ENCODE measurements at places on chromosomes 3 and 15. TPM values are rescaled to one million over a fixed set of nuclear protein-coding genes. Genes with fewer than 3 reads are reported as not detected.

DNA sequence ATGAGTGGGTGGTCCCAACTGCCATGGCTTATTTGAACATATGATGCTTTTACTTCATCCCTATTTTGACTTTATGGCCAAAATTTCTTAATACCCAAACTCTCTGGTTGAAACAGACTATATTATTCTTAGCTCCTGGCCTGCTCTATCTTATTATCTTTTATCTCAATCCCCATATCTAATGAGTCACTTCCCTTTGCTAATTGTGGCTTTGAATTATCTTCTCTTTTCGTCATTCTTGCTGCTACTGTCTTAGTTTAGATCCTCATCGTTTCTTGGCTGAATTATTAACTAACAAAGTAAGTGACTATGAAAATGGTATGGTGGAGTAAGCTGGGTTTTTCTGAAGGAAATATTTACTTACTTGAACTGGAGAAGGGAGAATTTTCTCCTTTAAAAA is 28.2 kb upstream of the DNAJC19 start:
- no peak for DNase-seq

DNA sequence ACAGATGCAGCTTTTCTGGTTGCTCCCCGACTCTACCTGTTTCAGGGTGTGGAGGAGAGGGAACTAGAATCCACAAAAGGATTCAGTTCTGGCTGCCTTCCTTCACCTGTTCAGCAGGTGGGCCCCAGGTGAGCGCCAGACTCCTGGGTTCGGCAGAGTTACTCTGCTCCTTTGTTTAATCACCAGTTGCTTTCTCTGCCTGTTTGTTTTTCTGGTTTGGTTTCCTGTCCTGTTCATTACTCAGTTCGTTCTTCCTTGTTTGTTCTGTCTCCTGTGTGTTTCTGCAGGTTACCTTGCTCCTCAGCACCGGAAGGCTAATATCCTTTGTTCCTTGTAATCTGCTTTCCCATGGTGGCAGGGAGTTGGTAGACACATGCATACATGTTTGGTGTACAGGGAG is 508.5 kb upstream of the ATP11B start:
- DNase-seq, result peak; percentile 50

- DNase-seq, result no peak
Measured at GRCh38 chr3:54176106-54176505, 53.8 kb downstream of the CACNA2D3 start.

DNA sequence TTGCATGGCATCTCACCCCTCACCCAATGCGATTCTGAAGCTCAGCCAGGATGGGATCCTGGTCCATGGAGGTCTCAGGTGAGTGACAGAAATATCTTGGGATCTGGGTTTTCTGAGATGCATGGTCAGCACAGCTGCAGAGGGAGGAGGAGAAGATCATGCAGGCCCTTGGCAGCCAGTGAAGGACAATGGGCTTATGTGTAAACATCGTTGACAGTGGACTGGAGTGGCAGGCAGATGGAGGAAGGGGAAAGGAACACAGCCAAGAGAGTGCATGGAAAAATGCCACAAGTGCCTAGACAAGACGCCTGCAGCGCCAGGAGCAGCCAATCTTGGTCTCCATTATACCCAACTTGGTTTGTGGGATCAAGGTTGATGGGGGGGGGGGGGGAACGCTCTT is 347.9 kb downstream of the MCTP2 start:
- no peak for DNase-seq

DNA sequence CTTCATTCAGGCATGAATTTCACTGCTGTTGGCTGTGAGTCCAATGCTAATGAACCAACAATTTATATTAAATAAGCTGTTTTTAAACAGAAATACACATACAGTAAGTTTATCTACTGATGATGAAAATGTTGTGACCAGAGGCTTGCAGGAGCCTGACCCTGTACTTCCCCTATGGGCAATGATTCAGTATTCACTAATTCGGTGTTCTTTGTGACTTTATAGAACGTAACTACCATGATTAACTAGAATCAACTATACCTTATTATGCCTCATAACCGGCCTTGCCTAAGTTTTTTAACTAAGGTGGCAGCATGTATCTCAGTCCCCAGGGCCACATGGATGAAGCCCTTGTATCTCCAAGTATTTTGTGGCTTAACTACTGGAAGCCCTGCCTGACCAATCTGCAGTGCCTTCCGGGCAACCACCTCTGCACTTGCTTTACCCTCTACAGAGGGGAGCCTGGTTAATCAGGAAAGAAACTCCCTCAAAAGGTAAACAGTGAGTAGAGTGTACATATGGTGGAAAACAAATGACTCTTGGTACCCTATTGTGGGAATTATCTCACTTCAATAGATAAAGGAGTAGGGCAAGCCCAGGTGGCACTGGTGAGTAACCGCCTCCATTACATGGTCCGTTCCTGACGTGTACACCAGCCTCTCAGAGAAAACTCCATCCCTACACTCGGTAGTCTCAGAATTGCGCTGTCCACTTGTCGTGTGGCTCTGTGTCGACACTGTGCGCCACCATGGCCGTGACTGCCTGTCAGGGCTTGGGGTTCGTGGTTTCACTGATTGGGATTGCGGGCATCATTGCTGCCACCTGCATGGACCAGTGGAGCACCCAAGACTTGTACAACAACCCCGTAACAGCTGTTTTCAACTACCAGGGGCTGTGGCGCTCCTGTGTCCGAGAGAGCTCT is 11.6 kb upstream of the CLDN18 start:
- no peak for DNase-seq

DNA sequence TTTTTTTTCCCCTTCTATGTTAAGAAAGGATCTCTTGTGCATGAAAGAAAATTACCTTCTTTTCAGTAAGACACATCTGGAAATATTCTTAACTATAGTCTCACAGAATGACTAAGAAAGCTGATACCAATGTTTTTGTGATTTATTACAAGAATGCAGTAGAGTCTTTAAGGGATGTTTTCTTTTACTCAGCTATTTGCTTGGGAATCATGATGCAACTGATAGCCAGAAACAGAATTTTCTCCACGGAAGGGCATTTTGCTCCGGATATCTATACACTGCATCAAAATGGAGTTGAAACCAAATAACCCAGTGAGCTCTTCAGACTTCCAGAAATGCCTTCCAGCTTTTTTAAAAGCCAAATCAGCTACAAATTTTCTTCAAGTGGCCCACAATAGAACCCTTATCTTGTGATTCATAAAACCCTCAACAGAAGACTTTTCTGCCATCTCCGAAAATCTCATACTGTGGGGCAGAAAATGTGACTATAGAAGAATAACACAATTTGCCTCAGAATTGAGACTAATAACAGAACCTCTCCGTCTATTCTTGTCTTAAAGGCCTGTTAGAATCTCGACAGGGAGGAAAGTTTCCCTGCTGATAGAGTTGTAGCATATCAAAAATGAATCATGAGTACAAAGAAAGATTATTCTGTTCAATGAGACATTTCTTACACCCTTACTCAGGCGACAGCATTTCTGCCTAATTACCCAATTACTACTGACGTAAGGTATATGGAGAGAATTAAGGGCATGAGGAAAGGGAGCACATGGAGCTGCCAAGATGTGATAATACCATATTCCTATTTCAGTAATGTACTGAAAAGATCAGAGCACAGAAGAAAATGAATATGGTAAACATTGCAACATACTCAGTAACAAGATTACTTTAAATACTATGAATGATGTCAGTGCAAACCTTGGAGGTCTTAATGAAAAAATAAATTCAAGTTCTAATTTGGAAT is 900.1 kb downstream of the ROBO1 start:
- DNase-seq, result no peak

DNA sequence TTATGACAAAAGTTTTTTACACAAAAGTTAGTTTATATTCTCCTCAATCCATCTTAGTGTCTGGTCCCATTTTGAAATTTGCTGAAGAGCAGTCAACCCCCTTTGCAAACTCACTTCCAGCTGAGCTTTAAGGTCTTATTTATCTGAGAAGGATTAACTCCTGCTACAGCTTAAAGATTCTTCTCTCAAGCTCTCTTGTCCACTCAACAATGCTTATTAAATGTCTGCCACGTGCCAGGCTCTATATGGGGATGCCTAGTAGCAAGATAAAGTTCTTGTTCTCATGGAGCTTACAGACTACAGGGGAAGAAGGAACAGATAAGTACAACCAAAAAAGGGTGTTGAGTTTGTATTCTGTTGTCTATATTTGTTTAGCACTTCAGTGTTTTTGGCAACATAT is 18.7 kb downstream of the TMPRSS7 start:
- no peak for DNase-seq

DNA sequence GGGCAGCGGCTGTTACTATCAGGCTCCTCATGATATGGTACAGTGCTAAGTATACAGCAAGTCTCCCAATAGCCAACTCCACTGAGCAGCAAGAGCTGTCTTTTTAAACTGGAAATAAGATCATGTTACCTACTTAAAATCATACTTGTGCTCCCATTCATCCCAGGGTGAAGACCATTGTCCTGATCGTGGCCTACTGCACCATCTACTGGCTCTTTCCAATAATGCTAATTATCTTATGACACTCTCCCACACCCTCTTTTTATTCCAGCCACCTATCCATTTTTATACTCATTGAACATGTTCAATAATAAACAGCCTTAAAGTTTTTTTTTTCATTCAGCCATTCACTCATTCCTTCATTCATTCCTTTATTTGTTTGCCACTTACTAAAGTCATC is 117.7 kb downstream of the GBE1 start:
- no peak for DNase-seq

- no peak for DNase-seq
Measured at GRCh38 chr3:188385295-188385694, 231.3 kb downstream of the LPP start.

- DNase-seq, result no peak
Measured at GRCh38 chr3:109927161-109927560, 589.8 kb upstream of the DPPA4 start.

DNA sequence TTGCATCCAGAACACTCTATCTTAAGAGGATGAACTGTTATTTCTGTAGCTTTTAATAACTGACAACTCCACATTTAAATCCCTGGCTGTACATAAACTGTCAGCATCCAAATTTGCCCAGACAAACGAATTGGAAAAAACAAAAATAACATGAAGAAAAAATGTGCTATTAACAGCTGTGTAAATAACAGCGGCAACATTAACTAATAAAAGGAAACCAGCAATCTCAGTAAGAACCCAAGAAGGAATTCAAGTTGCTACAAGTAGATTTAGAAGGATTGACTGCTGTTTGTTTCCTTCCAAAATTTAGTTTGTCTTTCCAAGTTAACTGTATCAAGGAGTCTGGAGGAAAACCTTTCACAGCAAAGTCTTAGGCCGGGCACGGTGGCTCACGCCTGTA is 550.6 kb upstream of the MDFIC2 start:
- DNase-seq, result no peak

- no peak for DNase-seq
Measured at GRCh38 chr3:188940573-188940932, 231.2 kb upstream of the TPRG1 start.

GRCh38 chr3:162643245-162643644 is 1146.6 kb downstream of the OTOL1 start:
- DNase-seq, result no peak

DNA sequence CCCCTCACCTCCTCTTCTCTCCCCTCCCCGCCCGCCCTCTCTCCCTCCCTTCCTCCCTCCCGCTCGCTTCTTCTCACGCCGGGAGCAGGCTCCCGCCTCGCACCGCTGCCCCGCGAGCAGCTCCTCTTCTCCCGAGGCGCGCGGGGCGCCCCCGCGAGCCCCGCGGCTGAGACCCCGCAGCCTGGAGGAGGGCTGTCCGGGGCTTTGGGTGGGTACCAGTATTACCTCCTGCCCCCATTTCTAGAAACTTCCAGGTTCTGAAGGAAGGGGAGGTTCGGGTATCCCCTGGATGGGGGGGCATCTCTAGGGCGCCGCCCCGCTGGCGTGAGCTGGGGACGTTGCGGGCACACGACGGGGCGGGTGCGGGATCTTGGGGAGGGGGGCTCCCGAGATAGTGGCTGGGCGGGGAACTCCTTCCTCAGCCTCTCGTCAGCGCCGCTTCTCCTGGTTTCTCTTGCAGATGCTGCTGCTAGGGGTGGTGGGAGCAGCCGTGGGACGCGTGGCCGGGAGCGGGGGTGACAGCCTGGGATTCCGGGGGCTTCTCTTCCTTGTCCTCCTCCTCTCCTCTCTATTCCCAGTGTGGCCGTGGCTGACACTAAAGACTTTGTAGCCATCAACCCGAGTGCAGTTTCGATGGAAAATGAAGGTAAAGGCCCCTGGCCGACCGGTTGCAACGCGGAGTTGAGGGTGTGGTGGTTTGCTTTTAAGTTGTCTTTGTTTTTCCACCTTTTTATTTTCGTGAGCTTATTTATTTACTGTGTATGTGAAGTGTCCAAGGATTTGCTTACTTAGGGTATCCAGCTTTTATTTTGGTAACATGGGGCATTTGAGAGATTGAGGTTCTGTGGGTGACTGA is 474 bp downstream of the ATP2C1 start:
- DNase-seq, result no peak

- DNase-seq, result no peak
Measured at GRCh38 chr3:126350502-126351085, 6.6 kb downstream of the KLF15 start.

DNA sequence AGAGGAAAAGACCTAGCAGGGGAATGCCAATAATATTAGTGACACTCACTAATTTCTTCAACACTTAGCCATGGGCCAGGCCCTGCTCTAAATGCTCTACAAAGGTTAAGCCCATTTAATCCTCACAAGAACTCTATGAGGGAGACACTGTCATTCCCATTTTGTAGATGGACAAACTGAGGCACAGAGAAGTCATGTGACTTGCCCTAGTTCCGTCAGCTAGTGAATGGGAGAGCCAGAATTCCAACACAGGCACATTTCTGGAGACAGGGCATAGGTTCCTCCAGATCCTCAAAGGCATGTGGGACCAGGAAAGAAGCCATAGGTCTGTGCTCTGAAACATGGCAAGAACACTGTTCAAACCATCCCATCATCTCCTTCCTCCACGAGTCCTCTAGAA is 31.5 kb downstream of the LOXL1 start:
- no peak for DNase-seq

DNA sequence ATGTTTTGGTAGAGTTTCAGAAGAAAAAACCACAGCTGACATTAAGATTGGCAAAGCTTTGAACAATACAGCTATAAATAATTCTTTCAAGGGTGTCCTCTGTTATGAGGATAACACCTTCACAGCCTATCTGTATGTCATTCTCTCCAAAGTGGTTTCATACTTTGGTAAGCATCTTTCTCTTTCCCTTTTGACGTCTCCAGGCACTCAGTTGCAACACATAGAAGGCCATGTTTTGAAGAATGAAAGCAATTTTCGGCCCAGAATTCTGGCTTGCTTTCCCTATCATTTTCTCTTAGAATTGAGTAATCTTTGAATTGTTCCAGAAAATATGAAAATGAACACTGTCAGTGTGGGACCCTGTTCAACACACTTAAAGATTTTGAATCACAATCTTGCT is 200.0 kb upstream of the CBLB start:
- DNase-seq, result no peak

The EXD1 gene
- total RNA-seq, result 0.54 TPM

The KLHL40 gene
- not detected for total RNA-seq

The SKOR1 gene
- total RNA-seq, result 0.11 TPM

The STXBP5L gene
- 5.6 TPM for total RNA-seq

The TTLL13 gene
- total RNA-seq, result not detected

The YEATS2 gene
- total RNA-seq, result 53.7 TPM

The HGD gene
- not detected for total RNA-seq

The LINGO1 gene
- 57.1 TPM for total RNA-seq

The CSPG4 gene
- 3.0 TPM for total RNA-seq

The HRG gene
- total RNA-seq, result 0.15 TPM

The ERC2 gene
- 20.9 TPM for total RNA-seq

The MORC1 gene
- not detected for total RNA-seq

The RPP25 gene
- total RNA-seq, result 19.4 TPM

The FBXO40 gene
- total RNA-seq, result 0.06 TPM

The MKRN2OS gene
- 0.41 TPM for total RNA-seq

The VGLL3 gene
- 13.4 TPM for total RNA-seq

The IL17RB gene
- total RNA-seq, result 7.0 TPM

The GABRA5 gene
- 15.0 TPM for total RNA-seq
